Foreskin keratinocyte (primary cell): ENCODE measurements at places on chromosomes 7 and 10.

DNA sequence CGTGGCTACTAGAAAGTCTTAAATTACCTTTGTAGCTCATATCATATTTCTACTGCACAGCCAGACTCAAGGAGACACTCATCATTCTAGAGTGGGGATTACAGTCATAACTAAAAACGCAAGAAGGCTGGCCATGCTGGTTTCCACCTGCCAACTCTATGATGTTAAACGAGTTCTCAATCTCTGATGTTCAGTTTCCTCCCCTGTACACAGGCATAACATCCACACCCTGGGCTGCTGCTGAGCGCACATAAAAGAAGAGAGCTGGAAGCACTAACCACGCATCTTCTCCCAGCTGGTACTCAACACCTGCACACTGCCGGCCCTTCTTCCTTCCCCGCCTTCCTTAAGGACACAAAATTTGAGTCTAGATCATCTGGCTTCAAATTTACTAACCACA, 60.5 kb downstream of the SORBS1 start:
- DNase-seq = no peak

DNA sequence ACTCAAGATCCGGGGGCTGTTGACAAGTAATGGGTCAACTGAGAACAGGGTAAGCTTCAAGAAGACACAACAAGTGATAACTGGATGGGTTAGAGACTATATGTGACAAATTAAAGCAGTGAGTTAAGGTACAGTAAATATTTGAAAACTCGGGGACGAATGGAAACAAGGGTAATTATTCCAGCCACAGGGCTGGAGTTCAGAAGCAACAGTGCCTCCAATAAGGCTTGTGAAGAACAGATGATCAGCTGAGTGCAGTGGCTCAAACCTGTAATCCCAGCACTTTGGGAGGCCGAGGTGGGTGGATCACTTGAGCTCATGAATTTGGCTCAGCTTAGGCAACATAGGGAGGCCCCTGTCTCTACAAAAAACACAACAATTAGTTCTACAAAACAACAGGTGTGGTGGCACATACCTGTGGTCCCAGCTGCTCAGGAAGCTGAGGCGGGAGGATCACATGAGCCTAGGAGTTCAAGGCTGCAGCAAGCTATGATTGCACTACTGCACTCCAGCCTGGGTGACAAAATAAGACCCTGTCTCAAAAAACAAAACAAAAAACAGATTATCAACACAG, 20.5 kb upstream of the DLD start:
- DNase-seq = no peak

DNA sequence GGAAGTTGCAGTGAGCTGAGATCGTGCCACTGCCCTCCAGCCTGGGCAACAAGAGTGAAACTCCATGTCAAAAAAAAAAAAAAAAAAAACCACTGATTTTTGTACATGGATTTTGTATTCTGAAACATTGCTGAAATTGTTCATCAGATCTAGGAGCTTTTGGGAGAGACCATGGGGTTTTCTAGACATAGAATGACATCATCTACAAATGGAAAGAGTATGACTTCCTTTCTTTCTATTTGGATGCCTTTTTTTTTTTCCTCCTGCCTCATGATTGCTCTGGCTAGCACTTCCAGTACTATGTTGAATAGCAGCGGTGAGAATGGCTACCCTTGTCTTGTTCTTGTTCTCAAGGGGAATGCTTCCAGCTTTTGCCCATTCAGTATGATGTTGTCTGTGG, 89.1 kb downstream of the ANLN start:
- no peak for DNase-seq

GRCh38 chr7:148721390-148721789, 22.7 kb downstream of the CUL1 start:
- DNase-seq = no peak
